ENCODE measurements at places on chromosomes 16 and 17.

GRCh38 chr17:21523497-21524210 lies 147.5 kb downstream of the KCNJ12 start:
- DNase-seq, result no peak

DNA sequence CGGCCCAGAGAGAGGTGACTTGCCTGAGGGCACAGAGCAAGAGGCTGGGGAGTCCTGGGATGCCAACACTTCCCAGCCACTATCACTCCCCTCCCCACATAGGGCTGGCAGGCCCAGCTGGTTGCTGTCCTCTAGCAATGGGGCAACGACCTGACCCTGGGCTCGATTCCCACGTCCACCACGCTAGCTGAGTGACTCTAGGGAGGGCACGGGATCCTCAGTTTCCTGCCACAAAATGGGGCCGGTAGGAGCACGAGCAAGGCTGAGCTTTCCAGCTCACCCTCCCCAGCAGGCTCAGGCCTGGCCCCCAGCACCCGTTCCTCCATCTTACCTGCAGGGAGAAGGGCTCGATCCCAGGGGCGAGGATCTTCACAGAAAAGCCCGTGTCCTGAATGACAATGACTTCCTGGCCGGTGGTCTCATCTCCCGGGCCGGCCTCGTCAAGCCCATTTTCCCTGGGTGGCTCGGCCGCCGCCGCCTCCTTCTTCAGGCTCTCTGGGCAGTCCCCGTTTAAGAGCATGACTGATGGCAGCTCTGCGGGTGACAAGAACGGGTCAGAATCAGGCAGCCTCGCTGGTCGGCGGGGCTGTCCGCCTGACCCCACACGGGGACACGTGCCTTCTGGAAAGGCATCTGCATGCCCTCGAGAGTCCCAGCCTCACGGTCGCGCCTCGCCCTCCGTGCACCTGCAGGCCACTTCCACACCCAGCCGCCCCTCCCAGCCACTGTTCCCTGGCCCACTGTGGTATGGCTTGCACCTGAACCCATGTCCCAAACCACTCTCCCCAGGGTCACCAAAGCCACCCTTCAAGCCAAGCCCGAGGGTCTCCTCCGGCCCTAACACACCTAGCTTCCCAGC lies 7.3 kb downstream of the CLUH start:
- DNase-seq, result no peak

DNA sequence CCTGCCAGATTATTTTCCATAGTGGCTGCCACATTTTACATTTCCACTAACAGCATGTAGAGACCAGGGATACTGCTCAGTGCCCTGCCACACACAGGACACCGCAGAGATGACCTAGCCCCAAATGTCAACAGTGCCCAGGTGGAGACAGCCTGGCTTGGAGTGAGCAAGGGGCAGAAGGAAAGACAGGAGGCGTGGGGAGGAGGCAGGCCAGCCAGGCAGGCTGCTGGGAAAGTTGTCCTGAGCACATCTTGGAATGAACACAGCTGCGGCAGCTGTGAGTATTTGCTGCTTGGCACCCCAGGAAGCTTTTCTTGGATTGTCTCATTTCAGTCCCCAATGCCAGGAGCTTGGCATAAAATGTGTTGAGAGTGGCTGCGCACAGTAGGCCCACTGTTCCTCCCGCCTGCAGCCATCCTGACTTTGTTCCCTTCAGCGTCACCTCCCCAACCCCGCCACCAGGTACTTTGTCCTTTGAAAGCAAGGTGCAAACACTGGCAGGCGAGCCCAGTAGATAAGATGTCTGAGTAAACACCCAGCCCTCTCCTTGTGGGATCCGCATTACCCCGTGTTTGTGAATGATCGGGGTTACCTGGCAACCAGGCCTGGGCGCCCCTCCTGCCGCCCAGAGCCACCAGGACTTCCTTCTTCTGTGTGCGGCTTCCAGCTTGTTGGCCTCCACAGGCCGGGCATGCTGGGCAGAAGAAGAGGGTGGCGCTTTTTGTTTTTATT lies 114.0 kb downstream of the CMIP start:
- DNase-seq, result no peak

DNA sequence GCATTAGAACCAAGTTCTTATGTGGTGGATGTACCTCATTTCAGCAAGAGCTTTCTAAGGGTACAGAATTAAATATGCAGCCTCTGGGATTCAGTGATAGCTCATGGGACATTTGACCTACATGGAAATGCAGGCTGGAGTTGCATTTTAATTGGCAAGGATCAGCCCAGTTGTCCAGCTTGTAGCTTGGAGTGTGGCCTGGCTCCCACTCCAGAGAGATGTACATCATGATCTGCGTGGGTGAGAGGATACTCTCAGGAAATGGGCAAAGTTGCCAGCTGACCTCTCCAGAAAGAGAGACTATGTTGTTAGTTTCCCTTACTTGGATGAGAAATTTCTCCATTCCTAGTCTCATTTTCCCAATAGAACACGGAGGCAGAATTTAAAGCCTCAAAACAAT lies 555.3 kb downstream of the MAF start:
- no peak for DNase-seq

DNA sequence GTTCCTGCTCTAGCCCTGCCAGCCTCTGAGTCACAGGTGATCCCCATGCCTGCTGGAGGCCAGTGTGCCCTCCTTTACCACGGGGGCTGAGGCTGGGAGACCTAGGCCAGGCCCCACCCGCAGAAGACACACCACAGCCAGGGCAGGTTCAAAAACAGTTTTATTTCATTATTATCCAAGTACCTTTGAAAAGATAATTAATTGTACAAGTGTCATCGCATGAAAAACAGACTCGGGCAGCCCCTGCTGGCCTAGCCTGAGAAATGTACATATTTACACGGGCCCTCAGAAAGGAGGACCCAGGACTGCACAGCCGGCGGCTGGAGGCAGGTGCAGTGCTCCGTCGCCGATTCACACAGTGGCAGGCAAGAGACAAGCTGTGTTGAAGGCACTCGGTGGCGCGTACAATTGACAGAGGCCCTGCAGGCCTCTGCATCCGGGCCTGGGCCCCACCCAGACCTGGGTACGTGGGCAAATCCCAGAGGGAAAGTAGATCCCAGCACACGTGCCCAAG lies 4.4 kb downstream of the PDIA2 start:
- DNase-seq, result no peak

GRCh38 chr16:8943001-8943763 lies 20.5 kb downstream of the USP7 start:
- no peak for DNase-seq

Measured in CD4-positive, alpha-beta T cell treated with Interleukin-17A for 4 hours (primary cell).